ENCODE measurements at places on chromosomes 1 and 21.

- peak; percentile 61 for DNase-seq
These were observed 37.2 kb downstream of the WNT4 start for GRCh38 chr1:22105611-22106207.

DNA sequence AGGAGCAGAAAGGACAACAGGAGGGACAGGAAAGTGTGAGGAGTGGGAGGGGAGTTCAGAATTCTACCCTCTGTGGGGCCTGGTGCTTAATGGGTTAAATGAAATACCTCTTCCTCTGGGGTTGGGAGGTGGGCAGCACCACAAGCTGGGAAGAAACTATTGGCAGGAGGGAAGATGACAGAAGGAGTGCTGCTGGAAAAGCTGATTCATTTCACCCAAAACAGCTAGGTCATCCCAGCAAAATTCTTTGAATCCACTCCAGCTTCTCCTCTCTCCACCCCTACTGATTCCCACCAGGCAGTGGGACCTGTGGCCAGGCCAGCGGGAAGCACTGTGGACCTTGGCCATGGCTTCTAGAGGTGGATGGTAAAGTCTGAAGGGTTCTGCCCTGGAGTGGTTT lies 12.8 kb downstream of the BCAN start:
- no peak for DNase-seq

- peak; percentile 27 for DNase-seq
These were observed 6.2 kb downstream of the RASSF5 start for GRCh38 chr1:206513312-206514111.

DNA sequence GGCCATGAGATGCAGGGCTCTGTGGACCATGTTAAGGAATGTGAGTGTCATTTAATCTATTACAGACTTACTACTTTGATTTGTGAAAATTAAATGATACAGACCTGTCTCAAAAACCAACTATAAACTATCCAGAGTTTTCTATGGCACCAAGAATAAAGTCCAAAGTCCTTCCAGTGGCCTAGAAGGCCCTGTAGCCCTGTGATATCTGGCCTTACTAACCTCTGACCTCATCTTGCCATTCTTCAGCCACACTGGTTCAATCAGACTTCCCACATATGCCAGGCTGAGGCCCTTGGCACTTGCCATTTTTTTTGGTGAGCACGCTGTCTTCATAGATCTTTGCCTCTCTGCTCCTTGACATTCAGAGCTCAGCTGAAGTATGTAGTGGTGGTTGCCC lies 7.7 kb downstream of the NTPCR start:
- DNase-seq: no peak

- DNase-seq: peak; percentile 61
These were observed 106.5 kb downstream of the SLC16A1 start for GRCh38 chr1:112849425-112850033.

- no peak for DNase-seq
These were observed 29.8 kb downstream of the SLC2A1 start for GRCh38 chr1:42928859-42929258.
